Stimulated activated CD8-positive, alpha-beta memory T cell treated with anti-CD3 and anti-CD28 coated beads, Interleukin-15, amount 100 ng/mL, for 4 hours (primary cell): ENCODE measurements at places on chromosomes 1 and 21.

DNA sequence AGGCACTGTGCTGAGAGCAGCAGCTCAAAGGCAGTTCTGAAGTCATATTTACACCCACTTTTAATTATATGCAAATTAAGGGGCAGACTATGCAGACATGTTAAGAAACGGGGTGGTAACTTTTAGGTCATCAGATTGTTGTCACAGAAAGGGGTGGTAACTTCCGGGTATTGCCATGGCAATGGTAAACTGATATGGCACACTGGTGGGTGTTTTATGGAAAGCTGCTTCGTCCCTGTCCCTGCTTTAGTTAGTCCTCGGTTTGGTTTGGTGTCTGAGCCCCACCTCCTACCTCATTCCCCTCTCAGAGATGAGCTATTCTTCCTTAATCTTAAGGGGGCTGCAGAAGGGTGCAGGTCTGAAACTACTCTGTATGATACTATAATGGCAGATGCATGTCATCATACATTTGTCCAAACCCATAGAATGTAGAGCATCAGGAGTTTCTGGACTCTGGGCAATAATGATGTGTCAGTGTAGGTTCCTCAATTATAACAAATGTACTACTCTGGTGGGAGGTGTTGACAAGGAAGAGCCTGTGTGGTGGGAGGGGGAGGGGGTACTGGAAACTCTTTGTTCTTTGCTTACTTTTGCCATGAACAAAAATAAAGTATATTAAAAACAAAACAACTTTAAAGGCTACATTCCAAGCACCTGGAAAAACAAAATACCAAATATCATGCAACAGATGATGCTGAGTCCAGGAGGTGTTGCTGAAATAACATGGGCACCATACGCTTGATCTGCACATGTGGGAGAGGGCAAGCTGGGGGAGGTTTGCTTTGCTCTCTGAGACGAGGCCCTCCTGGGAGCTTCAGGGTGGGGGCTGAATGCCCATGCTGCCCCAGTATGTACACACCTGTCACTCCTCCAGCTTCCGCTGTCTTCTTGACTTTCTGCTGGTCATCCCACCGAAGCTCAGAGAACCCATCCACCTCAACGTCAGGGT is 6.3 kb downstream of the PARP1 start:
- DNase-seq: no peak

DNA sequence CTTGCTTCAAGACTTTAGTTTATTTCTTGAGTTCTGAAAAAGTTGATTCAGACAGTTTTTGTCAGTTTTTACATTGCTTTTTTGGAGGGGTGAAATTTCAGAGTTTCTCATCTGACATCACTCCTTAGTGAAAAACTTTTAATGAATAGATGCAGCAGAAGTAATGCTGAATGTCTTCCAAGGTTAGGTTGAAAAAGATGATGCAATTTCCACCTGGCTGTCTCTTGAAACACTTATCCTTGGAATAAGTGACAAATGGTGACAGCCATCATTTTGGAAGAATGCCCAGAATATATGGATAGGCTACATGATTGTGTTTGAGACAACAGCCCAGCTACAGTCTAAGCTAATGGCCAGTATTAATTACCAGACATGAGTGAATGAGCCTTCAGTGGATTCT is 140.8 kb downstream of the ZNF644 start:
- no peak for DNase-seq

GRCh38 chr1:228190182-228190581 is 17.7 kb upstream of the OBSCN start:
- no peak for DNase-seq

GRCh38 chr1:219010720-219011119 is 163.0 kb upstream of the LYPLAL1 start:
- no peak for DNase-seq

GRCh38 chr1:39158327-39159086 is 46.0 kb upstream of the MACF1 start:
- DNase-seq: no peak
